ENCODE measurements at places on chromosomes 12 and 14.

DNA sequence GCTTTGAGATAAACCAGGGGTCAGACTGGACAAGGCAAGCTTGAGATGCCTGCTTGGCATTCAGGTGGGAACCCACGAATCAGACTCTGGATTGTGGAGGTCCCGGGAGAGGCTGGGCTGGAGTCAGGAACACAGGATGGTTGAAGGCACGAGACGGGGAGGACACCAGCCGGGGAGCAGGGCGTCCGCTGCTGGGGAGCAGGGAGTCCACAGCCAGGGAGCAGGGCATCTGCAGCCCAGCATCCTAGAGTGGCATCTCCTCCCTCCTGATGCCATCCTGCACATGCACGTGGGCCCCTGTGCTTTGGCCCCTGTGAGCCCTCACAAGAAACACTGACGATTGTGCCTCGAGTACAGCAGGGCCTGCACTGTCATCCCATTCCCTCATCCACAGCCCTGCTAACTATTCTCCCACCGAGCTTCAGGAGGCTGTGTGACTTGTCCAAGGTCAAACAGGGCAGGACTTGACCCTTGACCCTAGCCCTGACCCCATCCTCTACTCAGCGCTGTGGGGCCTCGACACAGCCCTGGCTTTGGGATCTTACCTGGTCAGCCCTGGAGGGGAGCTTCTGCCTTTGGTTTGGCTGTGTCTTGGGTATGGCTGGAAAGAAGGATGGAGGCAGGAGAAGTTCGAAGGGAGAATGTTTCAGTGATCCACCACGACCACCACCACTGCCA, 45.1 kb downstream of the CFAP251 start:
- DNase-seq = no peak

- no peak for DNase-seq
Observed at GRCh38 chr14:46198676-46199075, 452.9 kb downstream of the RPL10L start.

DNA sequence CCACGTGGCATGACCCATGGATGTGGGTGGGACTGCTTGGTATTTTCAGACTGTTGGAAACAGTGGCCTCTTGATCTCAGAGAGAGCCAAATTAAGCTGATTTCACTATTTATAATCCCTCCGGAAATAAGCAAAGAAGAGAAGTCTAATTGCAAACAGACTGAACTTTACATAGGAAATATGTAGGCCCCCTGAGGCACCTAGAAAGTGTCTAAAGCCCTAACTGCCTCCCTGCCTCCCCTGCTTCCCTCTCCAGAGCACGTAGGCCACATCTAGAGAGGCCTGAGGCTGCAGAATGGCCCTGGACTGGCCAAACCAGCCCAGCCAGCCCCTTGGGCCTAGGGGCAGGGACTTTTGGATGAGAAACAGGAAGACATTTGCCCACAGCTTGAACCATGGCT, 123.8 kb downstream of the ZFP36L1 start:
- peak; percentile 45 for DNase-seq

DNA sequence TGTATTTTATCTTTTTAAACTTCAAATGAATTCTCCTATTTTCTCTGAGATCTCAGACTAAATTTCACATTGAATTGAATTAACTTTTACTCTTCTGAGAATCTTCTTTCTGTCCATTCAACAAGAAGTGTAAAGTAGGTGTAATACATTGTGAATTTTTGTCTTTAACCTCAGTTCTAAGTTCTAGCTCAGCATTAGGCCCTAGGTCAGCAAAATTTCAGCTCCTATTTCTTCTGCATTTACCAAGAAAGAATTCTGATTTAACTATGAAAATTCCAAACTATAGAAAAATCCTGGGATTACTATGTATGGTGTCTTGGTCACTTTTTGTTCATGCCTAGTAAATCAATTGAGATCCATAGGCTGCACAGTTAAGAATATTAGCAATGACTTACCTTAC, 110.9 kb upstream of the MYF6 start:
- DNase-seq = no peak

DNA sequence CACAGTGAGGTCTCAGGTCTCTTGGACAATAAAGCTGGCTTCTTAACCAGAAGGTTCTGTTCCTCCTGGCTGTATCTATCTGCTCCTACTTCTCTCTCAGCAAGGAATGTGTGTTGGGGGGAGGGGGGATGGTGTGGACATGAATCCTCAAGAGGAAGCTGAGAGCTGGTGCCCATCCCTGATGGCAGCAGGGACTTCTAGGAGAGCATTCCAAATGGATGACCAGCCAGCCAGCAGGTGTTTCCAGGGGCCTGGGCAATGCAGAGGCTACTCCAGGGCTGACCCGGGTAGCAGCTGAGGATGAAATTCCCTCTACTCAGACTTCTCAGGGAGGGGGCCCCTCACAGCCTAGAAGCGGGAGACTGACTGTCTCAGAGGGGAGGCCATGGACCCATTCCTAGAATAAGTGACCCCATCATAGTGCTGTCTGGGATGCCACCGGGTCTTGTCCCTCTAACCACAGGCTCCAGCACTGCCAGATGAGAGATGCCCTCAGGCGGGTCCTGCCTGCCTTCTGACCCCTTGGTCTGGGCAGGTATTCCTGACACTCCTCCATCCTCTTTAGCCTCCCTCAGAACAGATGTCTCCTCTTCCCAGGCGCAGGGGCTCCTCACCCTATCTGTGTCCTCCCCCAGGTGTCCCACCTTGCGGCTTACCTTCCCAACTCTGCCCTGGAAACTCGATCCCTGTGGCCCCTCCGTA, 1.2 kb downstream of the RAB15 start:
- no peak for DNase-seq

- DNase-seq = no peak
Observed at GRCh38 chr12:52233462-52234207, 592 bp downstream of the KRT7 start.

GRCh38 chr14:100135784-100136183, 23.7 kb downstream of the DEGS2 start:
- no peak for DNase-seq

DNA sequence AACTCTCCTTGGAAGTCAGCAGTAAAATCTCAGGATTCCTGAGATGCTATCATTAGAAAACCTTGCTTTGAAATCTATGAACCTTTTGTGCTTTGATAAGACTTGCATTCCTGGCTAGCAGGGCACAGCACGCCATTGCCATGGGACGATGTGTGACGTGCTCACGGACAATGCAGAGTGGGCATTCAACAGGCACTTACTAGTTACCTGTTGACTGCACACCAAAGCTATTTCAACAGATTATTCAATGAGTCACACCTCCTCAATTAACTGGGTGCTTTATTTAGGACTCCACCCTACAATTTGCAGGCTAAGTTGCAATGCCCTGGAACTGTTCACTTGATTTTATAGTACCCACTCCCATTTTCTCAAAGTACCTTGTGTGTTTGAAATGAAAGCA, 11.3 kb downstream of the NOS1 start:
- DNase-seq = no peak

DNA sequence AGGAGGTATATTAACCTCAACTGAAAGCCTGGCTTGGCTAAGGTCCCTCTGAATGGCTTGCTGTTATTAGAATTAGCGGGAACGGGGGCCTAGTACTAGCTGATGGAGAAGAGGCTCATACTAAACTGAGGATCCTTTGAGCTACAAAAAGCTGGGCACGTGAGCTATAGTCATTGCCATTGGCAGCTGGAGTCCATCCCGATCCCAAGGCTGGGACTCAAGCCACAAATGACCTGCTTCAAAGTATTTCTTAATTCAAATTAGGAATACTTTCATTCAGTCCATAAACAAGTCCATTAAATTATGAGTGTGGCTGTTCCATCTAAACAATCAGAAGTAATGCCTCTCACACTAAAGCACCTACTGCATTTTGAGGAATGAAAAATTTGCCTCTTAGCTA, 114.5 kb downstream of the DACT1 start:
- no peak for DNase-seq

All from left lobe of liver (tissue), 2 donors.